ENCODE measurements at places on chromosomes 2 and 18. TPM values are rescaled to one million over a fixed set of nuclear protein-coding genes. Genes with fewer than 3 reads are reported as not detected.

The DCDC2C gene
- not detected for total RNA-seq

The KIAA2012 gene
- total RNA-seq, result not detected

DNA sequence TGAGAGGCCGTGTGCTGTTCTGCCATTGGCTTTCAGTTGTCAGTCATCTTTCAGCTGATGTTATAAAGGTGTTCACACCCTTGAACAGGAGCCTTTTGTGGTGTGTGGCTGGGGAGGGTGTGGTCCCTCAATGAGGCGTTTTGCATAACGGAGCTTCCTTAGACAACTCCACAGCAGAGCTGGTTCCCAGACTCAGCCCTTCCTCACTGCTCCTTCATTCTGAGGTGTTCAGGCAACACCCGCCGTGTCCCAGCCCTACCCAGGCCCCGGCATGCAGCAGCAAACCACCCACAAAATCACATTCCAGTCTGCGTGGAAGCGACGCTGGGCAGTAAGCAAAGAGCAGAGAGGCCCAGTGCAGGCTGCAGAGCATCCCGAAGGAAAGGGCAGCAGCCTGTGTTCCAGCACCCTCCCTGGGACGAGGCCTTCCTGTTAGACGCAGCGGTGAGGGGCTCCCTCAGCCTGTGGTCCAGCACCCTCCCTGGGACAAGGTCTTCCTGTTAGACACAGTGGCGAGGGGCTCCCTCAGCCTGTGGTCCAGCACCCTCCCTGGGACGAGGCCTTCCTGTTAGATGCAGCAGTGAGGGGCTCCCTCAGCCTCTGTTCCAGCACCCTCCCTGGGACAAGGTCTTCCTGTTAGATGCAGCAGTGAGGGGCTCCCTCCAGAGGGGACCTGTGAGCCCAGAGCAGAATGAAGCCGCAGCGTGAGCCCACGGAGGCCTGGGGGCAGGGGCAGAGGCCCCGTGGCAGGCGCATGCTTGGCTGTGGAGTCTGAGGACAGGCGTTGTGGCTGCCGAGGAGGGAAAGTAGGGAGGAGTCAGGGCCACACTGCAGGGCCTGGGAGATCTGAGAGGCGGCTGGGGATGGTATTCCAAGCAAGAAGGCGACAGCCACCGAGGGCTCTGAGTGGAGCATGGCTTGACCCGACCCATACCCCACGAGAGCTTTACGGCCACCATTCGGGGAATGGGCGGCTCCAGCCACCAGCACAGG lies 201.8 kb upstream of the HDAC4 start:
- DNase-seq, result no peak

GRCh38 chr2:72325592-72326422 lies 178.1 kb upstream of the CYP26B1 start:
- DNase-seq, result peak; percentile 36

The SCN9A gene
- total RNA-seq, result 1.8 TPM

GRCh38 chr2:215896921-215897320 lies 116.4 kb downstream of the MREG start:
- no peak for DNase-seq

- DNase-seq, result peak; percentile 65
These were observed 40.4 kb downstream of the COL3A1 start for GRCh38 chr2:189014449-189015138.

- no peak for DNase-seq
These were observed 136.3 kb downstream of the TNS1 start for GRCh38 chr2:217866457-217866856.

Data from endothelial cell of umbilical vein (primary cell).